ENCODE measurements at places on chromosomes 13 and 19.

DNA sequence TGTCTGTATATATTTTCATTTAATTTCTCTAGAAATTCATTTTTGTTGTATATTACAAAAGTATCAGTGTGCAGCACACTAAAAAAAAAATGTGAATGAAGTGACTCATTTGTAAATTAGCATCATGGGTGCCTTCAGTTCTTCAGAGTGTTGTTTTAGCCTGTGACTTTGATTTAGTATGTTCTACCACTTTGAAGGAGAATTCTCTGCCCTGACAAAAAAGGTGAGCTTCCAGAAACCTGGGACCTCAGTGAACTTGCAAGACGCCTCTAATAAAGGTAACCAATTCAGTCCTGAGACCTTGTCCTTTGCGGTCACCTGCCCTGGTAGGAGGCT lies 2.4 kb downstream of the METTL21C start:
- DNase-seq: no peak

DNA sequence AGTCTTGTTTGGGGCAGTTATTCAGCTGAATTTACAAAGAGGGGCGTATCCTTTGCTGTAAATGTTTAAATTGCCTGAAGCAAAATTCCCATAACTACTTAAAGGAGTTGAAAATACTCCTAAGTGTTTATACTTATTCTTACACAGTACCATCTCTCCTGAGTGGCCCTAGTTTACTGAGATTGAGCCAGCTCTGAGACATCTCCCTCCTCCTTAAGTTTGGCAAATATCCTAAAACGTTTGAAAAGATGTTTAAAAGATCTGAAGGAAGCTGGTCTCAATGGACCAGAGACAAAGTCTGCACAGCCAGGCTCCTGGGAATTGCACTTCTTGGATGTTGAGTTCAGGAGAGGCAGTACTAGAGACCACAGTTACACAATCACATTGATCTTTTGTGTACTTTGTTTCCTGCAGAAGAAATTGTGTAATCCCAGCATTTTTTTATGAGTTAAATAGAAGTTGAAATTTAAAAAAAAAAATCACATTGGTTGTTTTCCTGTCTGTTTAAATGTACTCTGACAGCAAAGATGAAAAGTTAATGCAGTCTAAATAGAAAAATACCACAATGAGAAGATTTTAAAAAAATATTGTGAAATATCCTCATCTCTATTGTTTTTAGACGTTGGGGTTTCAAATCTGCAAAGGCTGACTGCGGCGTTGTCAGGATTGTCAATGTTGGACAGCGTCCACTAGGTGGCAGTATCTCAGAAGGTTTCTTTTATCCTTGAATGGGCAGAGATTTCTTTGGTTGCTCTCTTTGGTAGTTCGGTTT lies 20.7 kb downstream of the TNFSF11 start:
- DNase-seq: peak; percentile 35

DNA sequence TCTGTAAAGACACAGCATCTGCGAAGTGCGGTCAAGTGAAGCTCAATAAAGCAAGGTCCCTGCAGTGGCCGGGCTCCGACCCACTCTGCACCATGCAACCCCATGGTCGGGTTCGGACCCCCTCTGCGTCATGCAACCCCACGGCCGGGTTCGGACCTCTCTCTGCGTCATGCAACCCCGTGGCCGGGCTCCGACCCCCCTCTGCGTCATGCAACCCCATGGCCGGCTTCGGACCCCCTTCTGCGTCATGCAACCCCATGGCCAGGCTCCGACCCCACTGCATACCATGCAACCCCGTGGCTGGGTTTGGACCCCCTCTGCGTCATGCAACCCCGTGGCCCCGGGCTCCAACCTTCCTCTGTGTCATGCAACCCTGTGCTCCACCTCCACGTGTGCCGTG lies 43.8 kb downstream of the CARS2 start:
- no peak for DNase-seq

- no peak for DNase-seq
Measured at GRCh38 chr13:21322327-21322965, 136.7 kb downstream of the ZDHHC20 start.

- no peak for DNase-seq
Measured at GRCh38 chr13:30266756-30267155, 40.6 kb downstream of the KATNAL1 start.

DNA sequence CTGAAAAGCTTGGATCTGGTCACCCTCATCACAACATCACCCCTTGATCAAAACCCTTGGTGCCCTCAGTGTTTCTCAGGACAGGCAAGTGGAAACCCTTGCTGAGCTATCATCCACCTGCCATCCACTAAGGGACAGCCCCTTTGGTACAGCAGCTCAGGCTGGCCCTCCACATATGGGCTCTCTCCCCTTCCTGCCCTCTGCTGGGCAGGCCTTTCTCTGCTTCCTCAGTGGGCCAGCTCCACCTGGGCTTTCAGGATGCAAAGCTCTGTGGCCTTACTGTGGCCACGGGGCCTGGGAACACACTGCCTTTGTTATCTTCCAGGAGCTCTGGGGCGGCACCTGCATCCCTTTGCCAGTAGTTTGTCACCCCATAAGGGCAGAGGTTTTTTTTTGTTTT lies 4.9 kb downstream of the SUGP1 start:
- no peak for DNase-seq

GRCh38 chr13:106541826-106542225 lies 6.4 kb upstream of the EFNB2 start:
- DNase-seq: no peak

GRCh38 chr19:4694211-4694987 lies 24.3 kb upstream of the MYDGF start:
- no peak for DNase-seq

GRCh38 chr13:55516610-55517009 lies 1624.1 kb upstream of the PRR20A start:
- DNase-seq: no peak

- no peak for DNase-seq
Measured at GRCh38 chr19:11833541-11833940, 15.0 kb upstream of the ZNF439 start.

GRCh38 chr19:12139269-12139668 lies 881 bp downstream of the ZNF20 start:
- no peak for DNase-seq

- no peak for DNase-seq
Measured at GRCh38 chr13:66345971-66346370, 884.2 kb downstream of the PCDH9 start.

DNA sequence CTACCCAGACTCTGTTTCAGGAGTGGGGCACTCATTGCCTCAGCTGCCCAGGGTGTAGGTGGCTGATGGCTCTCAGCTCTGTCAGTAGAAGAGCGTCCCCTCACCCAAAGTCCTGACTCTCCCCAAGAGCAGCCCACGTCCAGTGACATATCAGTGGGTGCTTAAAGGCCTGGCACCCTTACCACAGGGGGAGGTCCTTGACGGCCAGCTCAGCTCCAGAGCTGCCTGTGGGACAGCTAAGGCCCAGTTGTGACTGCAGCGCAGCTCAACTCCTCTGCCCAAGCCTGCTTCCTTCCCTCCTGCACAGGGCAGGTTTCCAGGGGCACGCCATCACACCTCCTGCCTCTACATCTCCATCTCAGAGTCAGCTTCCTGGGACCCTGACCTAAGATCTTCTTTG lies 32.4 kb downstream of the GRIK5 start:
- no peak for DNase-seq

- DNase-seq: no peak
Measured at GRCh38 chr13:90232291-90232690, 1115.2 kb upstream of the MIR17HG start.

DNA sequence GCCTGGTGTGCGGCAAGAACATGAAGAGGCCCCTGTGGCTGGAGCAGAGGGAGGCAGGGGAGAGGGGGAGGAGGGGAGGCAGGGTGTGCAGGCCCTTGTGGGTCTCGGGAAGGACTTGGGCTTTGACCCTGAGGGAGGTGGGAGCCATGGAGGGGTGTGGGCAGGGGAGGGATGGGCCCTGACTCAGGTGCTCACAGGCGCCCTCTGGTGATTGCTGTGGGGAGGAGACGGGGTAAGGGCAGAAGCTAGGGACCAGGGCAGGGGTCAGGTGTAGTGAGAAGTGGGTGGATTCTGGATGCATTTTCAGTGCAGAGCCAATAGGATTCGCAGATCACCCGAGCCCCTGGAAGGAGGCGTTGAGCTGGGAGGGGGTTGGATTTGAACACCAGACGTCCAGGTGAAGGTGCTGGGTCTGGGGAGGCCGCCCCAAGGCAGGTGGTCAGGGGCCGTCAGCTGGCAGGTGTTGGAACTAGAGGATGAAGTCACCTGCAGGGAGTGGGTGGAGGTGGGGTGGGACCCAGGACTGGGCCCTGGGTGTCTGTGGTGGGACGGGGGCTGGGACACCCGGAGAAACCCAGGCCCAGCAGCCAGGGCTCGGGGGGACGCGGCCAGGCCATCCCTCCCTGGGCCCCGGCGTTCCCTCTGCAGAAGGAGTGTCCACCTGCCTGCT lies 185.4 kb downstream of the KDM4B start:
- DNase-seq: peak; percentile 8

DNA sequence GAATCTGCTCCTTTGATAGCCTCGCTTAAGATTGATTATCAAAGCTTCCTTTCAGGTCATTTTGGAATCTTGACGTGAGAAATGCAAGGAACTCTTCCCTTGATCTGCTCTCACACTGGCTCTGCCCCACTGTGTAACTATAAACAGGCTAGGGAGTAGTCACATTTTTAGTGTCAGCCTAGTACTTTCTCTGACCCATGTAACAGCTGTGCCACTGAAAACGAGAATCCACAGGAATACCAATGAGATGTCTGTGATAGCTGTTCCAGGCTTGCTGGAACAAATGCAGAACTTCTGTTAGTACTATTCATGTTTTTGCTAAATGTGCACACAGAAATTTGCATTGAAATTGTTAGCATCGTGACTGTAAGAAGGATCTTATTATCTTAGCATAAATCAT lies 221.3 kb downstream of the MYO16 start:
- no peak for DNase-seq

DNA sequence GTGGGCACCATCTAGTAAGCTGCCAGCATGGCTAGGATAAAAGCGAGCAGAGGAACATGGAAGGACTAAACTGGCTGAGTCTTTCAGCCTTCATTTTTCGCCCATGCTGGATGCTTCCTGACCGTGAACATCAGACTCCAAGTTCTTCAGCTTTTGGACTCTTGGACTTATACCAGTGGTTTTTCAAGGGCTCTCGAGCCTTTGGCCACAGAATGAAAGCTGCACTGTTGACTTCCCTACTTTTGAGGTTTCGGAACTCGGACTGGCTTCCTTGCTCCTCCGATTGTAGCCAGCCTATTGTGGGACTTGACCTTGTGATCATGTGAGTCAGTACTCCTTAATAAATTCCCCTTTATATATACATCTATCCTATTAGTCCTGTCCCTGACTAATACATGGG lies 785.1 kb upstream of the SLITRK6 start:
- DNase-seq: no peak

DNA sequence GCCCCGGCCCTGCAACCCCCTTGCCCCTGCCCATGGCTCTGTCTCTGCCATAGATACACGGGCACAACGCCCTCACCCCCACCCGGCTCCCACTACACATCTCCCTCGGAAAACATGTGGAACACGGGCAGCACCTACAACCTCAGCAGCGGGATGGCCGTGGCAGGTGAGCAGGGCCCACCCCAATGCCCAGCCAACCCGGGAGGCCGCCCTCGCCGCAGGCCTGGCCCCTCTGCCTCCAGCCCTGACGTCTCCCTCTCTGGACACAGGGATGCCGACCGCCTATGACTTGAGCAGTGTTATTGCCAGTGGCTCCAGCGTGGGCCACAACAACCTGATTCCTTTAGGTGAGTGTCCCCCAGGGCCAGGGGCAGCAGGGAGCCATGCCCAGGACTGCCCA lies 7.7 kb downstream of the YIPF2 start:
- DNase-seq: no peak

- no peak for DNase-seq
Measured at GRCh38 chr13:101579281-101579802, 126.9 kb downstream of the ITGBL1 start.

DNA sequence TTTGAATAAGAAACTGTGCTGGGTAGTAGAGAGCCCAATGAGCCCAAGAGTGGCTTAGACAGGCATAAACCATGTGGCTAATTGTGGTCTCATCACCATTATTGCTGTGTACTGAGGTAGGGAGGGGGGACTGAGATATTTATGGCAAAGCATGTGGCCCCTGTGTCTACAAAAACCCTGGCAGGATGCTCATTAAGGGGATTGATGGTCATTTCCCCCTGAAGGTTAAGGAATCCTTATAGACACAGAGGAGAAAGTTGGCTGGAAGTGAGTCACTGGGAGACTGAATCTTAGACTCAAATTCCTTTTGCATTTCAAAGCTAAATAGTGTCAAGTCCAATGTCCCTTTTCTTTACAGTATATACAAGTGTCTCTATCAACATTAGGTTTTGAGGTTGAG lies 9.8 kb upstream of the DACT3 start:
- DNase-seq: no peak

DNA sequence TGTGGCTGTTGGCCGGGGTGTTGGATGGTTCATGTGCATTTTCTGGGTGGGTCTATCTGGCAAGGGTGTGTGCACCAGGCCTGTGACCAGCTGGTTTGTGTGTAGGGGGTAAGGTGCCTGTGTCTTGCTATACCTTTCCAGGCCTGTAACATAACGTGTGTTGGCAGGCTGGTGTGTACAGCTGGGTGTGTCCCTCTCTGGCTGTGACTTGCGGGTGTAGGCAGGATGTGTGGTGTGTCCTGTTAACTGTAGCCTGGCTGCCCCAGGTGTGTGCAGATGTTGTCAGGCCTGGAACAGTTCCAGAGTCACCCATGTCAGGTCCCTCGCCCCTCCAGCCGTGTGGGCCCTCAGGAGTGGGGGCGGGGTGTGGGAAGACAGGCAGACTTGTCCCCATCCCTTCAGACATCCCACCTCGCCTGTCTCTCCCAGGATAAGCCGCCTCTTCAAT lies 9.8 kb downstream of the KCTD15 start:
- no peak for DNase-seq

GRCh38 chr19:33862981-33863380 lies 66.3 kb downstream of the KCTD15 start:
- DNase-seq: no peak

- DNase-seq: no peak
Measured at GRCh38 chr19:37999309-38000213, 92.6 kb downstream of the SIPA1L3 start.
